ENCODE measurements at places on chromosomes 7 and 10.

DNA sequence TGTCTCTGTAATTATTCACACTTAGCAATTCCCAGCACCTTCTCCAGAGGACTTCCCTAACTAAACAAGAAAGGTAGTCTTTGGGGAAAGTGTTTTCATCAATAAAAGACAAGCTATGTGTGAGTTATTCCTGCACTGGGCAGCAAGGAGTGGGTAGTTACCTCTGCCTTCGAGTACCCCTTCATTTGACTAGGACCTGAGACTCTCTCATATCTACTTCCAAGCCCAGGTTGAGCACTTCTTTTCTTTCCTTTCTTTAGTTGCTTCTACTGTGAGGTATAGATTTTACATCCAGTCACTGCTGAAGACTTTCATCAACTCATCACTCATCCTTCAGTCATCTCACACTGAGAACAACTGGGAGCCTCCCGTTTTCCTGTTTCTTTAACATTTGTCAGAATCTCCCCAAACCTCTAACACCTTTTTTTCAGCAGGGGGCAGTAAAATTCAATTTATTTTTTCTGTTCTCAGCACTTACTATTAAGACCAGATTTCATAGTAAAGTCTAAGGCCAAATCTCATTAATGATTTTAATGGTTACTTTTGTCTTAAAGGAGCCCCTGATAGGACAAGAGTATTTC is 80.1 kb upstream of the PRSS1 start:
- DNase-seq = no peak

- DNase-seq = no peak
These were observed 181.8 kb upstream of the MDFIC start for GRCh38 chr7:114740095-114740494.

DNA sequence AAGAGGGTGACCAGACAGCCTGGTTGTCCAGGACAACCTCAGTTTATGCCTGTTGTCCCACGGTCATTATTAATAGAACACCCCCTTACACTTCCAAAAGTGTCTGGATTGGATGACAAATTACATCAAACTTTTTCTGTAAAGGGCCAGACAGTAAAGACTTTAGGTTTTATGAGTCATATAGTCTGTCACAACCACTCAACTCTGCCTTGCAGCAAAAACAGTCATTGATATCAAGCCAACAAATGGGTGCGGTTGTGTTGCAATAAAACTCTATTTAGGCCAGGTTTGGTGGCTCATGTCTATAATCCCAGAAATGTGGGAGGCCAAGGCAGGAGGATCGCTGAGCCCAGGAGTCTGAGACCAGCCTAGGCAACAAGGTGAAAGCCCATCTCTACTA is 66.7 kb upstream of the ATP6V0A4 start:
- no peak for DNase-seq

- peak; percentile 78 for DNase-seq
These were observed at the start of gene YAE1 for GRCh38 chr7:39566023-39566921. TSS of gene YAE1 (plus strand) at chr7:39566404. CDS start at chr7:39566419, 15 bp downstream.

DNA sequence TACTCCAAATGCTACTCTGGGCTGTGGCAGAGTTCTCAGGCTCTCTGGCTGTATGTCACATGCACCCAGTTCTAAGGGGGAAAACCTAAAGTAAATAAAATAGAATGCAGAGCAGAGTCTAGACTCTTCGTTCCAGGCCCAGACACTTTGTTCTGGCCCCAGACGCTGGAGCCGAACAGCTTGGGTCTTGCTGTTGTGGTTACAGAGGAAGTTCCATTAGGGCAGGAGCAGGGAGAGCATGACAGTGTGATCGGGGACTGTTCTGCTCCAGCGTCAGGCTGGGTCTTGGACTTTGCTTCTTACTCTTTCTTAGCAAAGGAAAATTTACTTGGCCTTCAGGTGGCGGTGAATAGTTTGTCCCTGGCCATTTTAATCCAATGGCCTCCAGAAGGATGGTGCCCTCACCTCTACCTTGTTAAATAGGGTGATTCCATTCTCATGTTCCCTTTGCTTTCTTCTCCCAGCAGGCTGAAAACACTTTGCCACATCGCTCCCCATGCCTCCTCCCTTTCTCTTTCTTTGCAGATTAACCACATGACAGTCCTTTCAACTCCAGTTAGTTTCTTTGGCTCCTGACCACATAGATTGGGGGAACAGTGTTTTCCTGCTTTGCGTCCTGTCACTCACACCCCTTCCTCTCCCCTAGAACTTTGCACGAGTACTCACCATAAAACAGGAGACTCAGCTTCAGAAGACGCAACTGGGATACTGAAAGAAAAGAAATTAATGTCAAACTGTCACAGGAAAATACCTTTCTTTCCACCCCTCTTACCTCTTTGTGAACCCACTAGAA is 730.8 kb downstream of the SUGCT start:
- DNase-seq = no peak

GRCh38 chr7:4406288-4407058 is 275.6 kb upstream of the FOXK1 start:
- no peak for DNase-seq

DNA sequence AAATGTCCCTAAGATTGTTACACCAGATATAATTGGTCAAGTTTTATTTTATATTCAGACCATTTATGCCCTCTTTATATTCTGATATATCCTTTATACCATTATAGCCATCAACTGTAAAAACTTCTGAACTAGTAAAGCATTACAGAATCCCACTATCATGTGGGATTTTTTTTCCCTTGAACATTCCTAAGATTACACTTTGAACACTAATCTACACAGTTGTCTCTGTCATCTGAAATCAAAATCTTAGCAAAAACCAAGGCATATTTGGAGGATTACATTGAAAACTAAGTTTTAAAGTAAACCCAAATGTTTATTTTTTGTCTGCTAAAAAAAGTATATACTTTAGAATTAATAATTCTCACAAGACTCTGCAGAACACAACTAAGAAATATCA is 116.2 kb upstream of the GPR22 start:
- no peak for DNase-seq

DNA sequence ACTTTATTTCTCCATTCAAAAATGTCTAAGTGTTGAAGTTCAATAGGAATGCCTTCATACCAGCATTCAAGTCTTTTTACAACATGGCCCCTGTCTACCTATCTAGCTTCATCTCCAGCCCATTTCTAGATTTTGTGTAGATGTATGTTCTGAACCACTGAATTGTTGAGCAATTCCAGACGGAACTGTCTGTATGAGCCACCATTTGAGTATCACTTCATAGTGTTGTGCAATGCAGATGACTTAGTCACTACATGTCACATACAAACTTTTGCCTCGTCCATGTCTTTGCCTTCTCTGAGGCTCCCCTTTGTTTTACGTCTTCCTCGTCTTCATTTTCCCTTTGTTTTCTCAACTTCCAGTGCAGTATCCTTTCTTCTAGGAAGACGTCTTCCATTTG is 118.1 kb downstream of the INHBA start:
- DNase-seq = no peak

DNA sequence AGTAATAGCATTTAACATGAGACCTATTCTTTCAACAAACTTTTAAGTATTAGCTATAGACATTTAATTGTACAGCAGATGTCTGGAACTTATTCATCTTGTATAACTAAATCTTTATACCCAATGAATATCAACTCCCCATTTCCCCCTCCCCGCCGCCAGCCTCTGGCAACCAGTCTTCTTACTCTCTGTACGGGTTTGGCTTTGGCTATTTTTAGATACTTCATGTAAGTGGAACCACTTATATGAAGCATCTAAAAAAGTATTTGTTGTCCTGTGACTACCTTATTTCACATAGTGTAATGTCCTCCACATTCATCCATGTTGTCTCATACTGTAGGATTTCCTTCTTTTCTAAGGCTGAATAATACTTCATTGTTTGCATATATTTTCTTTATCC is 60.8 kb downstream of the RAB18 start:
- DNase-seq = no peak

DNA sequence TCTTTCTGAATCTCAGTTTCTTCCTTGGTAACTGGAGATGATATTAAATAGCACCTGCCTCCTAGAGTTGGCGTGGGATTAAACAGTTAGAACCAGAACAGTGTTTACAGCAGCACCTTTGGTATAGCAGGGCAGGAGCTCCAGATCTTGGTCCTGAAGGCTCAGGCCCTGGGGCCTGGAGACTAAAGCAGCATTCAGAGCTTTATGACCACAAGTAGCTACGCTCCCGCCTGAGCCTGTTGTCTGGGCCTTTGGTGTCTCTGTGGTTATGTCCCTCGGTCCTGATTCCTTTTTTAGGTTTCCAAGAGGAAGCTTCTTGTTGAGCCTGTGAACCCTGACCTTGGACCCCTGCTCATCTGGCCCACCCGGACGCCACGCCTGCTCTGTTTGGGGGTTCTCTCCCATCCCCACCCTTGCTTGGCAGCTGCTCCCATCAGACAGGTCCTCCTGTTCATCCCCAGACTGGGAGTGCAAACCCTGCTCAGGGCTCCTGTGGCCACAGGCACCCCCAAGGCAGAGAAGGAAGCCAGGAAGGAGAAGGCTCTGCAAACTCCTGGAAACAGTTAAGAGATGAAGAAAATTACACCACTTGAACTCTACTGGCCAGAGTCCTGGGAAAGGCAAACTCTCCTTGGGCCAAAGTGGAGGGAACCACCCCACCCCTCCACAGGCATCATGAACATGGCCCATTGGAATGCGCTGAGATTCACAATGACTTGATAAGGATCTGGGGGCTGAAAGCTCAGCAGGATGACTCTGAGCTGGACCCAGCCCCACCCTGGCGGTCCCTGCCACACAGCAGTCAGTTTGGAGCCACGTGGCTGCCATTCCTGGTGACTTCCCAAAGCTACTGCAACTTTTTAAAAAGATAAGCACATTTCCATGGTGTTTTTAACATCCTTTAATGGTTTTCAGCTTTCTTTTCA is 50.1 kb upstream of the TMEM72 start:
- DNase-seq = no peak

GRCh38 chr7:158127241-158127640 is 460.4 kb downstream of the PTPRN2 start:
- DNase-seq = no peak

- DNase-seq = no peak
These were observed 44.6 kb upstream of the C10orf120 start for GRCh38 chr10:122744257-122744656.

- DNase-seq = no peak
These were observed 4.0 kb downstream of the GFRA1 start for GRCh38 chr10:116268976-116269375.

GRCh38 chr7:77651575-77652162 is 44.6 kb upstream of the RSBN1L start:
- DNase-seq = peak; percentile 25

DNA sequence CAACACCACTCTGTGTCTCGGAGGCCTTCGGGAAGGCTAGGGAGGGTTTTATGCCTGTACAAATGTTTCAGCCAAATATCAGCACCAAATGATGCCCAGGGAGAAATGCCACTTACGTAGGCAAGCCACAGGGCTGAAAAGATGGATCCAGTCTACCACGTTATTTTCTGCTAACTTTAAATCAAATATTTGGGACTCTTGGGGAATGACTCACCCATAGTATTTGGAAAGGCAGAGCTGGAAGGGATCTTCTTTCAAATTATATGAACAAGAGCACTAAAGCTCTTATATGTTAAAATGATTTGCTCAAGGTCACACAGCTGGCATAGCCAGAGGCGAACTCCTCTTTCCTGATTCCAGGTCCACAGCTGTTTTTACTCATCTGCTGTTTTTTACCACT is 591.4 kb downstream of the SORCS1 start:
- DNase-seq = no peak

GRCh38 chr7:116145245-116145852 is 65.0 kb upstream of the TES start:
- DNase-seq = no peak

GRCh38 chr10:22370320-22370719 is 25.0 kb downstream of the SPAG6 start:
- no peak for DNase-seq

DNA sequence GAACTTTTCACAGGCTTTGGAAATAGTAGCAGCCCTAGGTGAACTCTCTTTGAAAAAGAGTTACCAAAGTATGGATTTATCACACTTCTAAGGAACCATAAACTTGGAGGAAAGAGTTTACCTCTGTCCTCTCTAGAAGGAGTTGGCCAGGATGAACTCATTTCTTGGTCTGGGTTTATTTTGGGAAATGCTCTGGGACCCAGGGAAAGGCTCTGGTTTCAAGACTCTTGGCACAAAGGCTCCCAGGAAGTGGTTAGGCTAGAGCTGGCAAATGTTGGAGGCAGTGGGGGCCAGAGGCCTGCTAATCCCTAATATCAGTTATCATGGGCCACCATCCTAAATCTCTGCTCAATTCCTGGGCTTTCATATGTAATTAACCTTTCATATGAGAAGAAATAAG is 36.3 kb upstream of the CDK6 start:
- DNase-seq = no peak

DNA sequence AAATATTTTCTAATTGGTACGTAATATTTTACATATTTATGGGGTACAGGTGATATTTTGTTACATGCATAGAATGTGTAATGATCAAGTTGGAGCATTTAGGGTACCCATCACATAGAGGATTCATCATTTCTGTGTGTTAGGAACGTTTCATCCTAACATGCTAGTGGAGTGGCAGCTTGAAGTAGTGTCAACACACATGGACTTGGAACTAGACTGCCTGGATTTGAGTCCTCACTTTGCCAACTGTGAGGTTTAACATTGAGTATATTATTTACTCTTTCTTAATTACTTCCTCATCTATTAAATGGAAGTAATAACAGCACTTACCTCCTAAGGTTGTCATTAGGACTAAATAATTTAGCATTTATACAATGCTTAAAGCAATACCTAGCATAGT is 241.9 kb downstream of the PLXDC2 start:
- DNase-seq = no peak

Data from activated gamma-delta T cell treated with Interleukin-2 at 50 U/mL for 16 hours (primary cell).